ENCODE measurements at places on chromosomes 1 and 21.
A peak's percentile ranks its signal among the peaks of the same experiment; 100 is the strongest.

GRCh38 chr1:102580806-102581205 is 527.5 kb downstream of the COL11A1 start:
- DNase-seq = no peak

DNA sequence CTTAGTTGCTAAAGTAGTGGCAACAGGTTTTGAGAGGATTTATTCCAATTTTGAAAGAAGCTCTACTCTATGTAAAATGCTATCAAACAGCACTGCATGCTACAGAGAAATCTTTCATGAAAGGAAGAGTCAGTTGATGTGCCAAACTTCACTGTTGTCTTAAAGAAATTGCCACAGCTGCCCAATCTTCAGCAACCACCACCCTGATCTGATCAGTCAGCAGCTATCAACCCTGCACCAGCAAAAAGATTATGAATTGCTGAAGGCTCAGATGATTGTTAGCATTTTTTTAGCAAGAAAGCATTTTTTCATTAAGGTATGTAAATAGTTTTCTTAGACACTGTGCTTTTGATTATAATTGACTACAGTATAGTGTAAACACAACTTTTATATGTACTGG is 49.6 kb downstream of the SLC9C2 start:
- DNase-seq = no peak

GRCh38 chr21:42286416-42286815 is 28.8 kb downstream of the TFF3 start:
- no peak for DNase-seq

GRCh38 chr1:45009956-45010854 is 919 bp downstream of the HECTD3 start:
- peak; percentile 3 for DNase-seq

DNA sequence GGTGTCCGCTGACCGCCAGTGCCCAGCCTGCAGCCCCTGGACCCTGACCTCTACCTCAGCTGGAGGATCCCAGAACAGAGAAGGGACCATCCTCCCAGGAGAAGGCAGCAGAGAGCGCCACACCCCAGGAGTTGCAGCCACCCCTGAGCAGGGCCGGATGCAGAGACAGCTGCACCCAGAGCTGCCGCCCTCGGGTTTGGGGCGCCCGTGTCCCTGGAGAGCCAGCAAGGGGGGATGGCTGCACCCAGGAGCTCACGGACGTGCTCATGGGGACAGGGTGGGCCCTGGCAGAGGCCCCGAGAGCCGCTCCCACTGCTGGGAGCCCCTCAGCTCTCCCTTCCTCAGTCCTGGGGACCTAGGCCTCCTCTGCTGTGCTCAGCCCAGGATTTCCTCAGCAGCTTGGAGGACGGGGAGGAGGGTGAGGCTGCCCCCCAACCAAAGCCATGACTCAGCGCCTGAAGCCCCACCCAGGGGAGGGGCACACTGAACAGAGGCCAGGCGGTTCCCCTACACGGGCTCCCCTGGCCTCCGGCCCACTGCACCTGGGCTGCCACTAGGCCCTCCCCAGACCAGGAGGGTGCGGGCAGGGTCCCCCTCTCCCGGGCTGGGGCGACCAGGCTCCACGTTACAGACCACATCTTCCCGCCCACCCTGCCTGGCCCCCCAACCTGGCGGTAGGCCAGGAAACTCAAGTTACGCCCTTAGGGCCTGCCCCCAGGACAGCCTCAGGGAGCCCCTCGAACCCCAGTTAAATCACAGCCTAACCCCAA is 2.2 kb downstream of the ACAP3 start:
- peak; percentile 43 for DNase-seq

DNA sequence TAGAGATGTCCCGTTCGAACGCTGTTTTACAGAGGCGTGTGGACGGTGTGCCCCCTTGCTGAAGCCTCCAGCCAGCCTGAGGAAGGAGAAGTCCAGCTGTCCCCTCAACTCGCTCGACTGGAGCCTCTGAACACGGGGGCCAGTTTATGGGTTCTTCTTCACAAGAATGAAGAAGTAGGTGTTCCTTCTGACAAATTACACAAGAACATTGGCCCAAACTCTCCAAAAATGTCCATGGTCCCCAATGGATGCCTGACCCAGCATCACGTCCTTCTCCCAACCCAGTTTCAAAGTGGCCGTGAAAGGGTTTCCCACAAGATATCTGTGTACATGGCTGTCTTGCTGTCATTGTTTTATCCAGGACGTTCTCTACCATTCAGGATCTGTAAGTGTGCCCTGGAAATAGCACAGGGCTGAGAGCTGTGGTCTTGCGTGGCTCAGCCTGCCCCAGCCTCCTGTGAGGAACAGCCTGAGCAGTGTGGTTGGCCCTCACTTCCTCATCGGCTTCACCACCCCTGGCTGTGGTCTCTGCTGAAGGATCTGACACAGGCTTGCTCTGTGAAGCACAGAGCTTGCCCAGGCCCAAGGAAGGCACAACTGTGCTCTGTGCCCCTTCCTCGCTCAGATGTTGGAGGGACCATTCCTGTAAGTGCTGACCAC is 1.0 kb upstream of the S100B start:
- DNase-seq = peak; percentile 63

DNA sequence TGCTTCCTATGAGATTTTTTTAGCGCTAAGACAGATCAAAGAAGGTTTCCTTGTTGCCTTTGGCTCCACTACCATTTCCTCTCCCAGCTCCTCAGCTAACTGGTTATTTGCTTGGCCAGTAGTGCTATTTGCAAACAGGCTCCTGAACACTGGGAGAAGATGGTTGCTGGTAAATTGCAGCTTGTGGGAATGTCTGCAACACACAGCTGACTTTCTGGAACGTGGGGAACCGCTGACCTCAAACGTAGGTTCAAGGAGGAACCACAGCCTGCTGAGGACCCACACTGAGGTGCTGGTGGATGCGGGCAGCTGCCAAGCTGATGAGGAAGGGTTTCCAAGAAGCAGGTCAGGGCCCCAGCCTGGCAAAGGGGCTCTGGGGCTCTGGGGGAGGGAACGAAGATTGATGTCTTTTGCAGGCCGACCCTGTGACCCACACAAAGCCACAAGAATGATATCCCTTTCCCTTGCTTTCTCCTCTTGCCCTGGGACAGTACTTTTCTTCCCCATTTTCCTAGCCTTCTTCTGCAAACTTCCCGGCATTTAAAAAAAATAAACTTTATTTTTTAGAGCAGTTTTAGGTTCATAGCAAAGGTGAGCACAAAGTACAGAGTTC is 24.8 kb downstream of the GNG4 start:
- DNase-seq = peak; percentile 13

- DNase-seq = no peak
Measured at GRCh38 chr1:5966543-5967205, 25.6 kb downstream of the NPHP4 start.

- DNase-seq = peak; percentile 31
Measured at GRCh38 chr21:25512095-25513081, 94.9 kb downstream of the MRPL39 start.

DNA sequence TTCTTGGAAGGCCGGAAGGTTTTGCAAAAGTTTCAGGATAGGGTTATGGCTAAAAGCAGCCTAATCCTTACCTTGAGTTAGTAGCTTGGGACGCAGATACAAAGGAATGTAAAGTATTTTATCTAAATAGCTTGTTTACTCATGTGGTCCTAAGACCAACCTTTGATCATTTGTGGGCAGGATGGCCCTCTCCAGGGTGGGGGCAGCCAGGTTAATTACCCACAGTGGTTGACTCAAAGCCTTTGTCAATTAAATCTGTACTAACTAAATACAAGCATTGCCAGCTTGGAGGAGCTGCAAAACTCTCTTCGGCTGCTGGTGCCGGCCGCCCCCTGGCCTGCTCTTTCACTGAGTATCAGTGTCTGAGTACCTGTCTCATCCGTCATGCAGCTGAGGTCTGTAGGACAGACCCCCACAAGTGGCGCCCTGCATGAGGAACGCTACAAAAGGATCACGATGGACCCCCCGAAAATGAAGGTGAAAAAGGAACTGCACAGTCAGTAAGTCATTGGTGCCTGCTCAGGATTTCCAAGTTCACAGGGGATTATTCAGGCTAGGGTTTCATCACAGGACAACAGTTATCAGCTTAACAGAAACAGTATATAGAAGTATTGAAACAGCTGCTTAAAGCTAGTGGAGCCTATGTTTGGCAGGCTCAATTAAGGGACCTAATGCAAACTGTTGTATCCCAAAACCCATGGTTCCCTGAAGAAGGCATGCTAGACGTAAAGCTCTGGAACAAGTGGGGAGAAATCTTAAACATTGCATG is 212.5 kb upstream of the MAP1LC3C start:
- DNase-seq = no peak

DNA sequence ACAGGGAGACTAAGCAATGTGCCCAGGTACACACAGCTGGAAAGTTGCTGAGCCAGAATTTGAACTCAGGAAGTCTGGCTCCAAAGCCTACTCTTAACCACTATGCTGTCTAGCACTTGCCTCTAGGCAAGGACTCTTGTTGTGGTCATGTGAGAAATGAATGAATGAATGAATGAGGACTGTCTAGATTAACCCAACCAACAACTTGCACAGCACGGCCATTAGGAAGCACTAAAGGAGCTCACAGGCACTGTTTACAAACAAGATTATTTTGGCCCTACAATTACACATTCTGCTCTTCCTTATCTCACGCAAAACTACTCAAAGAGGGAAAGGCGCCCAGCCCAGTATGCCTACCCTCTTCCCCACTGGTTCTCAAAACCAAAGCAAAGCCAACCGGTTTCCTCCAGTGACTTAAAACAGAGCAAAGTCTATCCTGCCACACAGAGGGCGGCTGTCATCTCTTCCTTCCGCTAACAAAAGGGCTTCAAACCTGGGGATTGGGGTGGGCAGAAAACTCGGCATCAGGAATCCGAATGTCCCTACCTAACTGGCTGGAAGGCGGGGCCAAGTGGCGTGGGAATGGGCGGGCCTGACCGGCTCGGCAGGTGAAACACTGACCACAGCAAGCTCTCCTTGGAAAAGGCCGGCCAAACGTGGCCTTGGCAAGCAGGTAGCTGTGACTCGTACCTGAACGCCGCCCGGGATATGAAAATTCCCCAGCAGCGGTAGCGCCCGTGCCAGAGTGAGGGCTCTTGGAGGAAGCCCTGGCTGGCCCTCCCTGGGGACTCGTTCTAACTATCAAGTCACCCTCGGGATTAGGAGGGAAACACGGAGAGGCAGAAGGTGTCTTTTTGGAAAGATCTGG is 948 bp downstream of the STK40 start:
- no peak for DNase-seq

DNA sequence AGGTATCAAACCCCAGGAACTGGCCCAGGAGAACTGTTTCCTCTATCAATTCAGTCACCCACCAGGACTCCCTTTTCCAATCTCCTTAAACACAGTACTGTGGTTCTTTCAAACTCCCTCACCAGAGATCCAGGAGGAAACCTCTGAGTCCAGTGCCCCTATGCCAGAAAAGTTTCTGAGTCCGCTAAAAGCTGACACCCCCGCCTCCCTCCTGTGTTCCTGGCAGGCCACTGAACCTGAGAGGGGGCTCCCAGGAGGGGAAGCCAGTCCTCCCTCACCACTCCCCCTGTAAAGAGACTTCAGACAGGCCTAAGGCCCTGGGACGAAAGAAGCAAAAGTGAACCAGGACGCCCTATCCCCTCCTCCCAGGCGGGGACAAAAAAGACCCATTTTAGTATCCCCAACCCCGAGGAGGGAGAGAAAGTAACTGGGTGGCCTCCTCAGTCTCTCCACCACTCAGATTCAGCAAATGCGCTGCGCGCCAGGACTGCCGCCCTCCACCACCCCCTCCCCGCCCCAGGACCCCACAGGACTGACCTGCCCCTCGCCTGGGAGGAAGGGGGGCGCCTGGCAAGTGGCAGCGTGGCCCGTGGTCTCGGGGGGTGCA is 624 bp downstream of the SLC41A1 start:
- DNase-seq = no peak

- no peak for DNase-seq
Measured at GRCh38 chr21:30227633-30228404, 11.9 kb upstream of the CLDN8 start.

- peak; percentile 97 for DNase-seq
Measured at GRCh38 chr1:244319283-244320132, 132.2 kb downstream of the ADSS2 start.

DNA sequence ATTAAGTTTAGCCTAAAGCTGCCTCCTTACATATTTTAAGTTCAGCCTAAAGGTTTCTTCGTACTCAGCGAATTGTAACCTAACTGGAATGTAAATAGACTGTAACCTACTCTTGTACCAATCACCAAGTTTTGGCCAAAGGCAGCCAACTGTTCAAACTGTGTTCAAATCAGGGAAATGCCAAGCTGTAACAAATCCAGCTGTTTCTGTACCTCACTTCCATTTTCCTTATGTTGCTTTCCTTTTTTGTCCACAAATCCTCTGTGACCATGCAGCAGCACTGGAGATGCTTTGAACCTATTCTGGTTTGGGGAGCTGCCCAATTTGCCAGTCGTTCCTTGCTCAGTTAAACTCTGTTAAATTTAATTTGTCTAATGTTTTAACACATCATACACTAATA is 3.2 kb upstream of the APOBEC4 start:
- DNase-seq = no peak

- no peak for DNase-seq
Measured at GRCh38 chr1:185479796-185480195, 162.8 kb upstream of the IVNS1ABP start.

GRCh38 chr21:28991861-28992525 is 684 bp downstream of the LTN1 start:
- DNase-seq = no peak

GRCh38 chr1:89737985-89738510 is 82.8 kb upstream of the LRRC8D start:
- no peak for DNase-seq

- no peak for DNase-seq
Measured at GRCh38 chr1:43366179-43366578, 1.6 kb downstream of the ELOVL1 start.

- no peak for DNase-seq
Measured at GRCh38 chr1:207666342-207666741, 21.4 kb downstream of the CR1L start.

DNA sequence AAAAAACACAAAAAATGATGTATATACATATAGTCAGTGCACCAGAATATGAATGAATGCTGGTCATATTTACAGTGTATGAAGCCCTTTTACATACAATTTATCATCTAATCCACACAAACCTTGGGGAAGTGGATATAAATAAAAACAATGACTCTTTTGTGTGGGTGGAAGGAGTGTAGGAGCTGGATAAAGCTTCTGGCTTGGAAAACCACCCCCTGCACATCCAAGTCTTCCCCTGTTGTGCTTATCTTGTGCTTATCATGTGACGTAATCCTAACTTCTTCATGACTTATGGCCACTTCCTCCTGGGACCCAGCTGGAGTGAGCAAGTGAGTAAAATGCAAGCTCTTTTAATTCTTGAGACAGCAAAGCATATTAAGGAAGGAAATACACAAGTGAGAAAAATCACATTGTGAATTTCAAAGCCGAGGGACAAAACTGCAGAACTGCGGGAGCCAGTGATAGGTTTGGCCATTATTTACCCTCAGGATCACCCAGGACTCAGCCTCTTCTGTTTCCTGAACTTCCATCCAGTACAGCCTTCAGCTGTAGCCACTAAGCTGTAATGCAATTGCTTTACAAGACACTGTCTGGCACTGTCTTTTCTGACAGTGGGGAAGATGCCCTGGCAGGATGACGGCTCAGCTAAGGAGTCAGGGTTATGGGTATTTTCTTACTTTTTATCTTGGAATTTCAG is 104.0 kb upstream of the PPM1J start:
- DNase-seq = peak; percentile 71

Measured in inflammatory macrophage treated with lipopolysaccharide for 1 hour (primary cell).